Left lobe of liver (tissue), 2 donors: ENCODE measurements at places on chromosomes 7 and 10. TPM values are rescaled to one million over a fixed set of nuclear protein-coding genes. Genes with fewer than 3 reads are reported as not detected.

DNA sequence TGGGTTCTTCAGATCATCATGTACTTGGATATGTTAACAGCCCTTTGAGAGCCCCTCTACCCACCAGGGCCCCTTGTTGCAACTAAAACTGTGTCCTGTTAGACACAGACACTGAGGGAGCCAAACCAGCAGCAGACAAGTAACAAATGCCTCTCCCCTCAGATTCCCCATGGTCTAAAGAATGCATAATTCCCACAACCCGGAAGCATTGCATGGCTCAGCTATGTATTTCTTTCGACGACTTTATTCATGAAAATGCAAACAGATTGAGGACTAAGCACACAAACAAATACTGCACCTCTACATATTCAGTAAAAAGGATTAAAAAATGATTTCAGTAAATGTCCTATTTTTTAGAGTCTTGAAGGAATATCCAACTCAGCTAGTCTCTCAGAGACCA, 70.1 kb upstream of the HECW1 start:
- no peak for DNase-seq

GRCh38 chr10:110851020-110851612, 20.6 kb upstream of the PDCD4 start:
- DNase-seq, result no peak

DNA sequence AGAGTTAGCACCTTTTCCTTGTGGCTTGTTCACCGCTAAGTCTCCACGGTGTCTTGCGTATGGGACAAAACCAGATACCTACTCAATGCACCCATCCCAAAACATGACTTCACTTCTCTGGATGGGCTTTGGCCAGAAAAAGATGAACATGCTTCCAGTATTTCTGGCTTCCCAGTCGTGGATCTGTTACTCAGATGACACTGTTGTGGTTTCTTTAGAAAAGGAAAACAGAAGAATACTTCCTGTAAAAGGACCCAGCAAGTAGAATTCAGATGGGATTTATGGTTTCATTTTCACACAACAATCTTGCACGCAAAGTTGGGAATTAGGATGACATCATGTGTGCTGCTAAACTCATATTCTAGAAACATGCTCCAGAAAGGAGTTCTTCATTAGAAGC, 216.7 kb downstream of the ADAM12 start:
- DNase-seq, result no peak

DNA sequence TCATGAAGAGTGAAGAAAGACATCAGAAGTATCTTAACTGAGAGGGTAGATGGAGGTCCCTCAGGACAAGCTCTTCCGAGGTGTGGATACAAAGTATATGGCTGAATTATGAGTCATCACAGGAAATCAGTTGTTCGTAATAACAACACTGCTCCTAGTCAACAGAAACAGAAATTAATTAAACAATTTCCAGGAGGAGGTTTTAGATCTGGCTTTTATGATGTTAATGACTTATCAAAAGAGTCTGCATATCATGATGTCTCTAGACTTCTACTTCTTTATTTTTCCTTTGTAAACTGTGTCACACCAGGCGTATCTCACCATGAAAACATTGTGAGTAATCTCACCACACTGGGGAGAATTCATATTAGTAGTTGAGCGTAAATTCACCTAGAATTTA, 31.2 kb downstream of the OSBPL3 start:
- DNase-seq, result no peak

DNA sequence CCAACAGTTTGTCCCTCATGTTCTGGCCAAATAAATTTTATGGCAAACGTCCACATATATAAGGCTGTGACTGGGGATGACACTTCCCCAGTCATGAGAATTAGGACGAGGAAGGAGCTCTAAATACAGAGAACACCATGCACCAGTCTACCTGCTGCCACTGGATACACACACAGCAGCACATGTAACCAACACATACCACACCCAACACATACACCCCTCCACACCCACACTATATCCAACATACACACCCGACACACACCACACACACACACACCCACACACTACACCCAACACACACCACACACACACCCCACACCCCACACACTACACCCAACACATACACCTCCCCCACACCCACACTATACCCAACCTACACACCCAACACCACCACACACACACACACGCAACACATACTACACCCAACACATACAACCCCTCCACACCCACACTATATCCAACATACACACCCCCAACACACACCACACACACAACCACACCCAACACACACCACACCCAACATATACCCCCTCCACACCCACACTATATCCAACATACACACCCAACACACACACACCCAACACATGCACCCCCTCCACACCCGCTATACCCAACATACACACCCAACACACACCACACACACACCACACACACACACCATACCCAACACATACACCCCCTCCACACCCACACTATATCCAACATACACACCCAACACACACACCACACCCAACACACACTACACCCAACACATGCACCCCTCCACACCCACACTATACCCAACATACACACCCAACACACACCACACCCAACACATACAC, 74.1 kb downstream of the HIPK2 start:
- DNase-seq, result no peak

GRCh38 chr7:46454816-46455215, 533.7 kb upstream of the IGFBP3 start:
- no peak for DNase-seq

DNA sequence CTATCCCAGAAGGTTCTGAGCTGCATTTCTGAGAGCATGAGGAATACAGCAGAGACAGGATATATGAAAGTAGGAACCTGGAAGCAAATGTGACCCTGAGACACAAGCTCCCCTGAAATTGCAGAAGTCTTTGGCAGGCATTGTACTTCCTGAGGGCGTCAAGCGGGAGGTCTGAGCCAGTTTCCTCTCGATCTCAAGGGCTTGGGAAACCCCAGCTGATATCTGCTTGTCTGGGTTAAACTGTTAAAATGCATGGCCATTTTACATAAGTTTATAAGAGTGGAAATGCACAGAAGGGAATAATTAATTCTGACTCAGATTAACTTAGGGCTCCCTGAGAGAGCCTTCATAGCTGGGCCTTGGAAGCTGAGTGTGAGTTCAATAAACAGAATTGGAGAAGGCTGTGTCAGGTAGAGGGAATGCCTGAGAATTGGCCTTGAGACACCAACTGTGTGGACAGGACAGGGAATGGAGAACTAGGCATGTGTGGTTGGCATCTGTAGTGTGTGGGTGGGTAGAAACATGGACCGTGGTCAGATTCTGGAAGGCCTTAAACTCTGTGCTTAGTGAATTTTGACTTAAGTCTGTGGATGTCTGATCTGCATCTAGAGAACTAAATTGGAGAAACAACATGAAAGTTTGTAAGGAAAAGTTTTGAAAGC, 53.3 kb downstream of the WIPF3 start:
- DNase-seq, result no peak

- no peak for DNase-seq
Observed at GRCh38 chr7:127367679-127368078, 24.8 kb downstream of the ZNF800 start.

- DNase-seq, result no peak
Observed at GRCh38 chr7:477626-478220, 41.9 kb downstream of the PDGFA start.

- peak; percentile 36 for DNase-seq
Observed at GRCh38 chr10:651692-652091, 37.8 kb downstream of the DIP2C start.

DNA sequence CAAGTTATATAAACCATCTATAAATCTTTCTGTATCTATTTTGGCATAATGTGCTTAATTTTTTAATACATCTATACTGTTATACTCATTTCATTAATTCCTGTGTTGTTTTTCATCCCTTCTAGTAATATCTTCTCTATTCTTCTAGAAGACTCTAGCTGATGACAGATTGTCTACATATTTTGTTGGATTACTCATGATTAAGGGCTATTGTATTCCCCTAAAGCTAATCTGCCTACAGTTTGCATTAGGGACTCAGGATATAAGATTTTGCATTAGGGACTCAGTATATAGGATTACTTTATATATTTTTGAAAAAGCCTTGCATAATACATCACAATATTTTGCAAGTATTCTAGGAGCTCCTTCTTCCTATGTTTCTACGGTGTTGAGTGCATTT, 8.3 kb upstream of the SEMA3A start:
- DNase-seq, result no peak

GRCh38 chr7:5423306-5423975, at the start of gene TNRC18:
Gene TNRC18, minus strand, starts transcription at chr7:5423834. Its CDS starts 2,588 bp downstream, at chr7:5421246.
- peak; percentile 69 for DNase-seq

DNA sequence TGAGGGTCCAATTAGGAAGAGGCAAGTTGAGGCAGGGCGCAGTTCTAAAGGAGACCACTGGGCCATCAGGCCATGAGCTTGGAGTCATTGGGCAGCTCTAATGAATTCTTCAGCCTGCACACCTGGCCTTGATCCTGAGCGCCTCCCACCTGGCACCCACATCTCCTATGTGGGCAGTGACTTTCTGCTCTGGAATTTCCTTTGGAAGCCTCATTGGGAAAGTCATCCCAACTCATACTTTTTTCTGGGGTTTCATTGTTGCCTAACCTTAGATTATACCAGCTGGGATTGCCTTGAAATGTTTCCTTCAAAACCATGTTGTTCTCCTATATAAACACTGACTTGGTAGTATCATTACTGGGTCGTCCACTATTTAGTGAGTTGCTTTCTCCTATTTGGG, 54.1 kb downstream of the PLPP4 start:
- DNase-seq, result no peak

GRCh38 chr10:110641256-110641655, 2.9 kb upstream of the RBM20 start:
- DNase-seq, result no peak

DNA sequence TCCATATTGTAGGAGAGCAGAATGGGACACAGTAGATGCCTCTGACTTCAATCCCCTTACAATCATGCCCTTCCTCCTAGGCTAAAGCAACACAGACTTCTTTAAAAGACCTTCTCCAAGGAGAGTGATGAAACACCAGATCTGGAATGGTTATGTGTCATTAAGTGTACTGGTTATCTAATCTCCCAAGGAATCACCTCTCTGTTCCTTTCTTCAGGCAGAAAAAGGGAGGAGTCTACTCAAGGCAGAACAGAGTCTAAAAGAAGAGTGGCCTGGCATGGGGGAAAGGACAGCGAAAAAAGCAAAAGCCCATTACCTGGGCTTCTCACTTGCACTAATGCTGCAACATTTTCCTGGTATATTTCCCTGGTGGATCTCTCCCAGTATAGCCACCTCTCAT, 2.9 kb downstream of the ELMO1 start:
- no peak for DNase-seq

GRCh38 chr10:8913720-8914119, 859.2 kb downstream of the GATA3 start:
- DNase-seq, result no peak

DNA sequence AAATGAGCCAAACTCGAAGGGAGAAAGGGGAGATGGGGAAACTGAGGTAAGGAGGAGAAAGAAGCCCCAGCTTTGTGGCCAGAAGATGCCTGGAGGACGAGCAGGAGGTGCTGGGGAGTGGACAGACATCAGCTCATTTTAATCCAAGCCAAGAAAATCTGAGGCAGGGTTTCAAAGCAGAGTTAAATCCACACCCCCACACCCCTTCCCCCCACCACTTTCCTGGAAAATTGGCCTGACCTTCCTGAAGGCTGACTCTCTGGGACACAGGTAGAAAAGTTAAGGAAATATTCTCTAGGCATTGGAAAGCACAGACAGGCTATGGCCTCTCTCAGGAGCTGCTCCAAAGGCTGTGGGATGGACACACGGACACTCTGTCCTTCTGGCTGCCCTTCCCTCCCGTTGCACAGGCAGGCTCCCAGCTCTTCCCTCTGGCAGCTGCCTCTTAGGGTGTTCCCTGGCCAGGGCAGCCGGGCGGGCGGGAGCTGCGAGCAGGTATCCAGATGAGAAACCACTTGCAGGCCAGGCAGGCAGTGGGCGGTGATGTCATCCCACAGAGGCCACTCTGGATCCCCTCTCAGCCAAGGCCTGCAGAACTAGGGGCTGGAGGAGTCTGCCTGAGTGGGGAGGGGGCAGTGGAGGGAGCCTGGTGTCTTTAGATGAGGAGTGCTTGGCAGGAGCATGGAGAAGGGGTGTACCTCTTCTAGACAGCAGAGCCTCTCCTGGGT, 171.8 kb downstream of the NEURL1 start:
- peak; percentile 90 for DNase-seq

DNA sequence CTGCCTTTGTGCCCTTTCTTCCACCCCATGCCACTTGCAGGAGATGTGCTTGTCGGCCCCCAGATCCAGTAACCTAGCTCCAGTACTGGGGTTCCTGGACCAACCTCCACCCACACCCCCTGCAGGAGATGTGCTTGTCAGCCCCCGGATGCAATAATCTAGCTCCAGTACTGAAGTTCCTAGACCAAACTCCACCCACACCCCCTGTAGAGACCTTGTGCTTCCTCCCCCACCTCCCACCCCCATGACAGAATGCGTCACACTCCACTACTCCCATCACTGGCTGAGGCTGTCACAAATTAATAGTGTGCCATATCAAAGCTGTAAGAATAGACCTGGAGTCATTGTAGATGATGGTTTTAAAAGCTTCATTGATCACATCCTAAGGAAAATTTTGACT, 185.0 kb downstream of the BICC1 start:
- no peak for DNase-seq

DNA sequence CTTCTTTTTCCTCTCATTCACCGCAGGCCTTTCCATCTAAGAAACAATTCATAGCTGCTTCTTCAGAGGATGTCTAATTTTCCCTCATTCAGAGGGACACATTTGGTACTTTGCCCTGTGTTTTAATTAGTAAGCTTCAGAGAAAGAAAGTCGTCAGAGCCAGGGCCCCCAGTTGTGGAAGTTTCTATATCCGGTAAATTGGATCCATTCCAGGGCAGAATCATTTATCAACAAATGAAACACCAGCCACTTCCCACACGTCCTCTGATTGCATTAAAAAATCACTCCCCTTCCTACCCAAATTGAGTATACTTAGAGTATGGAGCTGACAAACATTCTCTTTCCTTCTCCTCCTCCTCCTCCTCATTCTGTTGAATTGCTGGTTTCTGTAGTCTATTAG, 205.8 kb upstream of the HDAC9 start:
- no peak for DNase-seq

MMRN2 gene
- 9.6 TPM for total RNA-seq

MEOX2 gene
- 0.18 TPM for total RNA-seq

OR2A1 gene
- total RNA-seq, result not detected

LMBR1 gene
- 28.7 TPM for total RNA-seq

DKK1 gene
- total RNA-seq, result 0.38 TPM

OPALIN gene
- total RNA-seq, result not detected

FAM25G gene
- total RNA-seq, result not detected

KCNMA1 gene
- 44.0 TPM for total RNA-seq

PTPN12 gene
- total RNA-seq, result 12.4 TPM

CLCN1 gene
- total RNA-seq, result not detected
